ENCODE measurements at places on chromosomes 1 and 21.

- peak; percentile 31 for DNase-seq
Observed at GRCh38 chr1:177170756-177171535, at the start of gene BRINP2. Gene BRINP2 (plus strand): TSS chr1:177170958. CDS start chr1:177229877, 58,919 bp downstream.

DNA sequence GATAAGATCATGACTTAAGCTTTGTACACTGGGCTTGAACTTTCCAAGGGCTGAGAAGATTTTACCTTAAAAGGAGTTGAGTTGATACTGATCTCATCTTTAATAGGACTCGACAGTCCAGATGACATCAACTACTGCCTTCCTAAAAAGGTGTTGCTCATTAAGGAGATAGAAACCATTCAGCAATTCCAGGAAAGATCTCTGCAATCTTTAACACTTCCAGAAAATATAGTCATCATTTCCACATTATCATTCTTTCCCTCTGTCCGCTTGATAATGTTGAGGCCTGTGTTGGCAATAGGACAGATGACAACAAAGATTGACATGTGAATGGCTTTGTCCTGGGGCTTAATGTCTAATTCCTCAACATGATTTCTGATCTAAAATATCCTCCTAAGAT is 145.4 kb upstream of the C1orf21 start:
- DNase-seq, result no peak

GRCh38 chr1:30847358-30847972 is 61.1 kb downstream of the SDC3 start:
- DNase-seq, result peak; percentile 12

DNA sequence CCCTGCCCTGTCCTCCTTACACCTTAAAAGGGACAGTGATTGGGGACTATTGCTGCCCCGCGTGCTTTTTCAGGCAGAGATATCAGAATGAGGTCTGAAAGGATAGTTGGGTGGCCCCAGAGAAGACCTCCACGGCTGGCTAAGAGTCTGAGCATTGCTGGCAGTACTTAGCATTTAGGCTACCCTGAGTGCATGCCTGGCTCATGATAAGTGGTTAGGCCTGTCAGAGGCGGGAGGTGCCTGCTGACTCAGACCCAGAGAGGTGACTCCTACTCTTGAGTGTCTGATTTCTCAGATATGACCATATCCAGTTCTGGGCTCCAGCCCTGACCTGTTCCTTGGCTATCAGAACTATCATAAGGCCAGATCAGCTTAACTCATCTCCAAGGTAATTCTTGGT is 213.7 kb downstream of the PBX1 start:
- peak; percentile 97 for DNase-seq

DNA sequence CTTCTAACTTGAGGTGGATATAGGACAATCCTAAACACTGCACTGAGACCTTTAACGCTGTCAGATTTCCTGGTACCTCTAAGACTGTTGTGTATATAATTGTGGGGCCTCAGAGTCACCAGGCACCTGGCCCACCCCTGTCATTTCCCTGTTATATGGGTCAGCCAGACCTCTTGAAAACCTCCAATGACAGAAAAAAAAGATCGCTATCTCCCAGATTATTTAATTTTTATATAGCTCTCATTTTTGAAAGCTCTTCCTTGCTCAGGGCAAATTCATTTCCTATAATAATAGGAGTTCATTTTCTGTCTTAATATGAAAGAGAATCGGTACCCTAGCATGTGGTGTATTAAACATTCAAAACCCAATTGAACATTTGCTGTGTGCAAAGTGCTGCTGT is 56.7 kb downstream of the ZP4 start:
- no peak for DNase-seq

GRCh38 chr21:45039317-45040156 is 34.8 kb upstream of the ADARB1 start:
- DNase-seq, result no peak

- no peak for DNase-seq
Observed at GRCh38 chr1:57348921-57349320, 74.9 kb downstream of the DAB1 start.

- no peak for DNase-seq
Observed at GRCh38 chr1:200654660-200655059, 15.0 kb downstream of the DDX59 start.

- DNase-seq, result no peak
Observed at GRCh38 chr1:206708058-206708457, 23.4 kb downstream of the MAPKAPK2 start.

- no peak for DNase-seq
Observed at GRCh38 chr21:27683292-27683691, 716.4 kb upstream of the ADAMTS5 start.

GRCh38 chr21:36425286-36425685 is 40.1 kb downstream of the CHAF1B start:
- peak; percentile 62 for DNase-seq

GRCh38 chr1:41738475-41738874 is 180.2 kb downstream of the HIVEP3 start:
- DNase-seq, result peak; percentile 47

DNA sequence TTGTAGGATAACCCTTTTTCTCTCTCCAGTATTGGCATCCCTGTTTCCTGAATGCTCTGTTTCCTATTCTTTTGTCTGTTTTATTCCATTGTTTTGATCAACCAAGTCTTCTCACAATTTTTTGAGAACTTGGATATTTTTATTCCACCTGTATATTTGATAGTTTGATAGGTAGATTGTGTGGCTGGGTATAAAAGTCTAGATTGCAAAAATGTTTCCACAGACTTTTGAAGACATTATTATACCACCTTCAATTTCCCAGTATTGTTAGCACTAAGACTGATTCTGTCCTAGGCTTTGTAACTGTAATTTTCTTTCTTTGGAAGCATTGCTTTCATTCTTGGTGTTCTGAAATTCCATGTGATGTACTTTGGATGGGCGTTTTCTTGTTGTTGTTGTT is 9.6 kb upstream of the DNAJC11 start:
- no peak for DNase-seq

- no peak for DNase-seq
Observed at GRCh38 chr1:30407865-30408580, 315.4 kb downstream of the MATN1 start.

- DNase-seq, result peak; percentile 84
Observed at GRCh38 chr21:38787461-38788274, 18.1 kb upstream of the ETS2 start.

DNA sequence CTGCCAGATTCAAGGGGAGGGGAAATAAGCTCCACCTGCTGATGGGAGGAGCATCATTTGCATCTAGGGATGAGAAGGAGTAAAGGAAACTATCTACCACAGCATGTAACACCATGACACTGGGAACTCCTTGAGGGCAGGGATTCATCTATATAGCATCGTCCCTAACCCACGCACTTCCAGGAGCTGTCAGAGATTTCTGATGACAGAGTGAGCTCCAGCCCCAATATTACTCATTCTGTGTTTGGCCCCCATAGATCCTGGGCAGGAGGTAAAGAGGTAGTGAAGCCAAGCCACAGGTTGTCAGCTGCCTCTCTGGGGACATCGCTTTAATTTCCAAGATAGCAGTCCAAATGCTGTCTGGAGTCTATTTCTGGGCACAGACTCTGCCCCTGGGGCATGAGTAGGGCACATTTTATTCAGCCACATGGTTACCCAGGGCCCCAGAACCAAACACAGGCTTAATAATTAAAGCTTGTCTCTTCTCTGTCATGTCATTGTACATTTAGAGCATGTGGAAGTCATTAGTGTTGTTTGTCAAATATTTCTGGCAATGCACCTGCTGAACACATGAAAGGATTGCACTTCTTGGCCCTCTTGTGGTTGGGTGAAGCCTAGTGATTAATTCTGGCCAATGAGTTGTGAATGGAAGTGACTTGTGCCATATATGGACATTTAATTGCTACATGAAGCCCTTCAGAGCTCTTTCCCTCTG is 105.9 kb upstream of the POU3F1 start:
- DNase-seq, result peak; percentile 4

- DNase-seq, result no peak
Observed at GRCh38 chr21:34519016-34519415, 7.0 kb upstream of the KCNE1 start.

- DNase-seq, result no peak
Observed at GRCh38 chr1:151843398-151843797, 3.8 kb upstream of the C2CD4D start.

DNA sequence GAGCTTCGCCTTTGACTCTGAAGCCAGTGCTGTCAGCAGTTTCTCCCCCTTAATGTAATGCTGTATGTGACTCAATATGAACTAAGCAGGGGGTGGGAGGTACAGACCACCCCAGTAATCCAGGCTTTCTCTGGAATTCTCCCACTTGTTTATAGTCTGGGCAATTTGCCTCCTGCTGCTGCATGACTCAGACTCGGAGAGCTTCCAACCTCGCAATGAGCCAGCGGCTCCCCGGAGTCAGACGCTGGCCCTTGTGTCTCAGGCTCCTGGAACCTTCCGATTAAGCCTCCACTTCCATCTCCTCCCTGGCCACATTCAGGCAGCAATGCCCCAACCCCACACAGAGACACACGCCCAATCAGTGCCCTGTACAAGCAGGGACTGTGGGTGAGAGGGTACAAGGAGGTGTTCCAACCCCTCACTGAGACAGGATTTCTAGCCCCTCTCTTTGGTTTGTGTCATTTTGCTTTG is 471.7 kb upstream of the VAMP3 start:
- peak; percentile 99 for DNase-seq

GRCh38 chr1:85444381-85444780 is 20.6 kb downstream of the DDAH1 start:
- DNase-seq, result no peak

DNA sequence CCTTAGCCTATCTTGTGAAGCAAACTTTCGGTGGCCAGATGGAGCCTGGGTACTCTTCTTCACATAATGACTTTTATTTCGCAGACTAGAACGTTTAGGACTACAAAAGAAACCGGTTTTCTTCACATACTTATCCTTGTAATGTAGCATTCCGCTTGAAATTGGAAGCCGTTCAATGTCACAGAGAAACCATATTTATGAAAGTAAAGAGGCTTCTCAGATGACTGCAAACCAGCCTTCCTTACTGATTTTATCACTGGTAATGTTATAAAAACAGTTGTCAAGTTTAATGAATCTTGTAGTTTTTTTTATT is 94.1 kb downstream of the PPIAL4G start:
- no peak for DNase-seq

DNA sequence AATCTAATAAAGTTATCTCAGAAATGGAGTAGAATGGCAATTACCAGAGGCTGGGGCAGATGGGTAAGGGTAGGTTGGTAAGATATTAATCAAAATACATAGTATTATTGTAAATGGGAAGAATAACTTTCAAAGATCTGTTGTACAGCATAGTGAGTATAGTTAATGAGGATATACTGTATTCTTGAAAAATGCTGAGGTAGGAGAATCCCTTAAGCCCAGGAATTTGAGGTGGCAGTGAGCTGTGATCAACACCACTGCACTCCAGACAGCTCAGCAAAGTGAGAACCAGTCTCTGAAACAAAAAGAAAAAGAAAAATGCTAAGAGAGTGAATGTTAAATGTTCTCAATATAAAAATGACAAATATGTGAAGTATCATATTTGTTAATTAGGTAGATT is 1033.7 kb downstream of the KCNT2 start:
- DNase-seq, result no peak

DNA sequence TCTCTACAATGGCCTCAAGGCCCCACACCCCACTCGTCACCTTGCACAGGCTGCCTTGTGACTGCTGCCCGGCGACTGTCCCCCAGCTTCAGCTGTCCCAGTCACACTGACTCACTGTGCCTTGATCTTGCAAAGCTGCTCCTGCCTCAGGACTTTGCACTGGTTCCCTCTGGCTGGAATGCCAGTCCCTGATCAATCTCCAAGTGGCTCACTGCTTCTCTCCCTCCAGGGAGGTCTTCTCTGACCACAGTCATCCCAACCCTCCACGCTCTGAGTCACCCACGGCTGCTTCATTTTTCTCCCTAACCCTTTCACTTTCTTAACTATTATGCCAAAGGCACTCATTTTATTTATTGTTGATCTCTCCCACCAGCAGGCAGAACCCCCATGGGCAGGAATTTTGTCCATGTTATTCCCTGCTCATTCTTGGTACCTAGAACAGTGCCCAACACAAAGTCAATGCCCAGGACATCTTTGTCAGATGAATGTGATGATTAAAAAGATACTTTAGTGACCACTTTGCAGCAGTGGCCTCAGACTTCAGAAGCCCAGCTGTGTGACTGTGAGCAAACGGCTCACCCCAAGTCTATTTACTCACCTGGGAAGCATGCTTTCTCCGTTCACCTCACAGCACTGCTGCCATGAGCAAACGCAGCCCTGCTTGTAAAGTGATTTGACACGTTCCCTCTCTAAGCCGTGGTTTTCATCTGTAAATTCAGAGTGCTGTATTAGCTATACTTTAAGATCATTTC is 53.4 kb downstream of the ZBTB18 start:
- DNase-seq, result peak; percentile 82

DNA sequence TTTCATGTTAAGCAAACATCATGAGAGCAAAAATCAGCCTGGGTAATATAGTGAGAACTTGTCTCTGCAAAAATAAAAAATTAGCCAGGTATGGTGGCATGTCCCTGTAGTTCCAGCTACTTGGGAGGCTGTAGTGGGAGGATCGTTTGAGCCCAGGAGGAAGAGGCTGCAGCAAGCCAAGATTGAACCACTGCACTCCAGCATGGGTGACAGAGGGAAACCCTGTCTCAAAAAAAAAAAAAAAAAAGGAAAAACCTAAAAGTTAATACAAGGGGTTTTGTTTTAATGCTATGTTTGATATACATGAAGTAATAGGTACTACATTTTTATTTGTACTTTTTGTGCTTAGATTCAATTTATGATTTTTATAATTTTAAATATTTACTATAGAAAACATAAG is 27.1 kb upstream of the SLC35A3 start:
- no peak for DNase-seq

- peak; percentile 56 for DNase-seq
Observed at GRCh38 chr21:26810676-26811415, 34.4 kb downstream of the ADAMTS1 start.

- DNase-seq, result peak; percentile 82
Observed at GRCh38 chr1:6922096-6922931, 137.1 kb downstream of the CAMTA1 start.

DNA sequence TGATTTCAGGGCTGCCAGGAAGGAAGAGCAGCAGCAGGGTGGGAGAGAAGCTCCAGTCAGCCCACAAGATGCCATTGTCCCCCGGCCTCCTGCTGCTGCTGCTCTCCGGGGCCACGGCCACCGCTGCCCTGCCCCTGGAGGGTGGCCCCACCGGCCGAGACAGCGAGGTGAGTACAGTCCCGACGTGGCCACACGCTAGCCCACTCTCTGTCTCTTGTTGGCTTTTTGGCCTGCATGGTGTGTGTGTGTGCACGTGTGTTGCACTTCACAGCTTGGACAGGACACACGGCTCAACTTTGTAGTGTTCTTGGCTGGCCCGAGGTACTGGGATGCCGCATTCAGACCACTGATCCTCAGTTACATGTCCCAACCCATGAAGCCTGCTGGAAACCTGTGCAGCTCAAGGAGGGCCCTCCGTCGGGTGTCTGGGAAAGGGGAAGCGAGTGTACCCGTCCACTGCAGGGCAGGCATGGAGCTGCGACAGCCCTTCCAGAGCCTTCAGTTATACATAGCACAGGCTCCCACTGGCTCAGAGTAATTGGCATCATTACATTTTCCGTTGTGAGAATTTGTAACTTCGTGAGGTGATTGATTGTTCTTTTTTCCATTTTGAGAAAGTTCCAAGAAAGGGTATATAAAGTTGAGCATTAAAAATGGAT is 454 bp downstream of the CORT start:
- DNase-seq, result no peak
